ENCODE measurements at places on chromosomes 1 and 21.

DNA sequence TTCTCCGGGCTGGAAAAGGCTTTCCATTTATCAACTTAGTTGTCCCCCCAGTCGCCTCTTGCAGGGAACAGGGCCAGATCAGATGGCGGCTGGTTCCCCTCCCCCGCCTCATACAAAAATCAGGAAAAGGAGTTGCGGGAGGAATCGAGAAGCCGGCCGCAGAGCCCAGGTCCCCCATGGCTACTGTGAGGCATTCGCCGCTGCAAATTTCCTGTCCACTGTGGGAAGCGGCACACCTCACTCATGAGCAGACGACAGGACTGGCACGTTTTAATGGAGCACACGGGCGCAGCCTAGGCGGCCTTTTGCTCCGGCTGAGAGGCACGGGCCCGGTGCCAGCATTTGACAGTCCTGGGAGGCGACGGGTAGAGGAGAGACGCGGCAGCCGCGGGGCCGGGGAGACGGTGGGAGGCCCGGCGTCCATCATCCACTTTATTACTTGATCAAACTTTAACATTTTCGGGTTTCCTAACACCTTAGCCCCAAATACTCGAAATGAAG is 1.1 kb downstream of the GNG4 start:
- DNase-seq = no peak
- no peak overlapping the region for H3K27ac ChIP-seq
- no peaks in the 10 kb centered on the region for H3K36me3 ChIP-seq
- peaks cover 28% of the 10 kb centered on the region for H3K27me3 ChIP-seq
- peaks cover 17% of the 10 kb centered on the region for H3K4me1 ChIP-seq

DNA sequence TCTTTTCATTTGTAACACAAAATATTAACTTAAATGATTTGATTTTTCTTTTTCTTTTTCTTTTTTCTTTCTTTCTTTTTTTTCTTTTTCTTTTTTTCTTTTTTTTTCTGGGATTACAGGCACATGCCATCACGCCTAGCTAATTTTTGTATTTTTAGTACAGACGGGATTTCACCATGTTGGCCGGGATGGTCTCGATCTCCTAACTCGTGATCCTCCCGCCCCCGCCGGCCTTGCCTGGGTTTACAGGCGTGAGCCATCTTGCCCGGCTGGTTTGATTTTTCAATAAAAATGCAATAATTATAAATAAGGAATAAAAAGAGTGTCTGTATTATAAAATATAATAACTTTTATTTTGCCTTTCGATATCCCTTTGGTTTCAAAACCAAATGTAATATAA is 146.7 kb upstream of the RGS18 start:
- DNase-seq = no peak
- no peaks in the 10 kb centered on the region for H3K36me3 ChIP-seq
- H3K4me3 ChIP-seq = no peak overlapping the region
- no peaks in the 10 kb centered on the region for H3K4me1 ChIP-seq
- H3K27ac ChIP-seq = no peak overlapping the region

DNA sequence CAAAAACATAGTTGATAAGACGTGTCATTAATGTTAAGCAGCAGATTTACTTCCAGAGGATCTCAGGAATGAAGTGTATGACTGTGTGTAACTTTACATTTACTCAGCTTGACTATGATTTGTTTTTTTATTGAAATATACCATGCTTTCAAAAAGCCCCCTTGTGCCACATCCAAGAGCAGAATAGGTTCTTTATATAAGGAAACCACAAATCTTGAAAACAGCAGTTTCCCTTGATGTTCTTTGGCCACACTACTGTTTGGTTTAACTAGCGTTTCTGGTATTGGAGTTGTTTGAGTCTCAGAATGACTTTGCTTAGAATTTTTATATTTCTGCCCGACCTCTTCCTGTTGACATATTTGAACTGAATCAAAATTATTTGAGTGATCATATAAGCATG is 25.0 kb downstream of the LRRC8C start:
- H3K36me3 ChIP-seq = no peaks in the 10 kb centered on the region
- no peak for DNase-seq
- peaks cover 37% of the 10 kb centered on the region for H3K4me1 ChIP-seq
- H3K27me3 ChIP-seq = no peaks in the 10 kb centered on the region

GRCh38 chr1:221439008-221439746 is 302.7 kb downstream of the DUSP10 start:
- no peak overlapping the region for H3K27ac ChIP-seq
- no peaks in the 10 kb centered on the region for H3K36me3 ChIP-seq
- DNase-seq = peak; percentile 52
